ENCODE measurements at places on chromosomes 4 and X.

GRCh38 chr4:53905941-53906377 is 158.4 kb downstream of the CHIC2 start:
- DNase-seq, result peak; percentile 26

DNA sequence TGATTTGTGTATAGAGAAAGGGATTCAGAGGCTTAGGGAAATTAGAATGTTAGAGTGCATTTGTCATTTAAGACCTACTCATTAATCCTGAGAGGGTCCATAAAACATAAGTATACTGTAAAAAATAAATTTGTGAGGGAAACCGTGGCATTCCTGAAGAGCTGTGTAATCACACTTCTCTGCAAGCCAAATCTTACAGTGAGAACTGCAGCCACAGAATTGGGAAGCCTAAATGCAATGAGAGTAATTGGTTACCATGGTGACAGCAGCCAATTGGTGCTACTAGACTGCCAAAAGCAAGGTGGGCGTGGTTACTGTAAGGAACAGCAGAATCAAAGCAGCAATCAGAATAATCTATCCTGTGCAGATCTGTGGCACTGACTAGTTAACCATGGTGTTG is 345.2 kb upstream of the GRID2 start:
- DNase-seq, result no peak

- peak; percentile 38 for DNase-seq
Measured at GRCh38 chr4:123555233-123555806, 158.7 kb downstream of the SPRY1 start.

DNA sequence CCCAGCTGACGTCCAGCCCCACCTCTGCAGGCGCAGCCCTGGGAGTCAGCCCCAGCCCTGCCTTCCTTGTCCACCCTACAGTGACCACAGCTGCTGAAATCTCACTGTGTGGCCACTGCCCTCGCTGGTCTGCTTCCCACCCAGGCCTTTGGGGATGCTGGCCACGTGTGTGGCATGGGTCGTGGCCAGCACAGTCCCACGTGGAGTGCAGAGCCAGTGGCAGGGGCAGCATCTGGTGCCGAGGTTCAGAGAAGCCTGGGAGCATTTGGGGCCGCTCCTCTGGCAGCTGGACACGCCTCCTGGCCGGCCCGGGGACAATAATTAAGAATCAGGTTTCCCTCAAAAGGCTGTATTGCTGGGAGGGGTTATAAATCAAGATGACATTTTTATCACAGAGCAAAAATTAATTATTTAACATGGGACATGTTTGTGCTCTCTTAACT is 92.1 kb downstream of the HMX1 start:
- no peak for DNase-seq

- DNase-seq, result no peak
Measured at GRCh38 chr4:82802911-82803310, 4.3 kb upstream of the SCD5 start.

DNA sequence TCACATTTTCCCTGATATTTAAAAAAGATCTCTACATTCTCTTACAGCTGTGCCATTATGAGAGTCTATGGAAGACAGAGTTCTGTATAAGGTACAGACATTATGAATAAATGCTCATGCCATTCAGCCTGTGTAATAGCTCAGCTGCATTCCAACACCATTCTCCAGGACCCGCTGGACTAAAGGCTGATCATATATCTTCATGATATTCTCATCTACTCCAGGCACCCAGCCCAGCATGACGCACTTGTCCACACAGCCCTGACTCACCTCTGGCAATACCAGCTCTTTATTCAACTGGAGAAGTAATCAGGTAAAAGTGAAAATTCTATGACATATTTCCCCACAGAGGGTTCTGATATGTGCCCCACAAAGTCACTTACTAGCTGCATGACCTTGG is 437.5 kb upstream of the FGF16 start:
- DNase-seq, result no peak

GRCh38 chr4:29549342-29549741 is 1170.8 kb upstream of the PCDH7 start:
- no peak for DNase-seq

- no peak for DNase-seq
Measured at GRCh38 chr4:99947190-99947578, 766 bp upstream of the DNAJB14 start.

DNA sequence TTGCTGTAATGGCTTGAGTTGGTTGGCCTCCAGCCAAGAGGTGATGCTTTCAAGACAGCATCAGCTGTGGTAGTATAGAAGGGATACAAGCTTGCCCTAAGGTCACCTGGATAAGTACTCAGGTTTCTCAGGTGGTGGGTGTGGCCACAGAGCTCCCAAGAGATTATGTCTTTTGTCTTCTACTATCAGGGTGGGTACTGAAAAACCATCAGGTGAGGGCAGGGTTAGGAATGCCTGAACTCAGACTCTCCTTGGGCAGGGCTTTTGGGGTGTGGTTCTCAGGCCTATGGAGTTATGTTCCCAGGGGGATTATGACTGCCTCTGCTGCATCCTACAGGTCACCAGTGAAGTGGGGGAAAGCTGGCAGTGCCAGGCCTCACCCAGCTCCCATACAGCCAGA is 654.6 kb upstream of the GALNT7 start:
- DNase-seq, result no peak

DNA sequence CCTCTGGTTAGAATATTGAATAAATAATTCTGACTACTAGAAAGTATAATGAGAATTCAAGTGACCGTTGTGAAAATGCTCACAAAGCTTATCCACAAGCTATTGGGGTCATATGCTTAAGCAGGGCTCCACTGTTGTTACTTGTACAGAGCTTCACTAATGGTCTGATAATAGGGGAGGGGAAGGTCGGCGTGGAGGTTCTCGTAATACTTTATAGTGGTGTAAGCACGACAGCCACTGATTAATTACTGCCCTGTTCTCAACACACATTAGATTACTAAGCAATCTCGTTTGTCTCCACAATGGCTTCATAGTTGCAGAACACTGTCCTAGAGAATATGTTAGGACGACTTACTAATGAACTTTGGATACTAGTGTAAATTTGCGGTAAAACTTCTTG is 11.6 kb downstream of the UNC5C start:
- no peak for DNase-seq

DNA sequence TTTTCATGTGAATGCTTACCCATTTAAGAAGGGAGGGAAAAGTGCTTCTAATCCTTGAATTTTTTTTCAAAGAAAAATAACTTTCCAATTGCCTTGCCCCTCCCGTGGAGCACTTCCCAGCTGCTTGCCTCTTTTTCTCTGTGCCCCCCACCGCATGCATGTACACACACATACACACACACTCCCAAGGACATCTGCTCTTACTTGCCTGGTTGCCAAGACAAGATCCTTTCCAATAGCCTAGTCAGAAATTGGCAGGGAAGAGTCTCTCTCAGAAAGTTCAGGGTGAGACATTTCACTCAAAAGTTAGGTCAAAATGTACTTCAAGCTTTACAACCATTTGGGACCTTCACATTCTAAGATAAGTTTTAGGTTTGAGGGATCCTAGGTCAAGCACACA is 10.9 kb downstream of the HHIP start:
- DNase-seq, result no peak

GRCh38 chr4:10417740-10418139 is 39.5 kb downstream of the ZNF518B start:
- no peak for DNase-seq

- DNase-seq, result peak; percentile 77
Measured at GRCh38 chrX:24479924-24480323, 14.8 kb downstream of the PDK3 start.

DNA sequence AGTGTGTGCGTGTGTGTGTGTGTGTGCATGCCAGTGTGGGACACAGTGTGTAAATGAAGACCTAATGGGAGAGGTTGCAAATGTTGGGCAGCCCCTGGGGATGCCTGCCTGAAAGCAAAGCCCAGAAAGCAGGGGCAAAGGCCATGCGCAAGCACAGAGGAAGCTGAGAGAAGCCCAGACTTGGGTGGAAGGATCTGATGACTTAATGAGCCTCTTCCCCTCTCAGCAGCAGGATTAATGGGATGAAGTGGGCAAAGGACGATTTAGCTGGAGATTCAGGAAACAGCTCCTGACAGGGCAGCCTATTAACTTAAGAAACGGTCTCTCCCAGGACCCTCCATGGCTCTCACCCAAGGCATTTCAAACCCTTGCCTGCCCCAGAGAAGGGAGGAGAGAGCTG is 107.3 kb downstream of the EFNB1 start:
- no peak for DNase-seq

GRCh38 chr4:155982736-155983385 is 29.2 kb upstream of the CTSO start:
- no peak for DNase-seq

GRCh38 chr4:113884655-113885054 is 94.8 kb downstream of the ARSJ start:
- DNase-seq, result no peak

GRCh38 chr4:5398056-5398455 is 310.3 kb downstream of the EVC2 start:
- DNase-seq, result no peak

- no peak for DNase-seq
Measured at GRCh38 chrX:131704136-131704695, 160.3 kb downstream of the OR13H1 start.

GRCh38 chr4:184408021-184408683 is 66.2 kb downstream of the IRF2 start:
- DNase-seq, result no peak

DNA sequence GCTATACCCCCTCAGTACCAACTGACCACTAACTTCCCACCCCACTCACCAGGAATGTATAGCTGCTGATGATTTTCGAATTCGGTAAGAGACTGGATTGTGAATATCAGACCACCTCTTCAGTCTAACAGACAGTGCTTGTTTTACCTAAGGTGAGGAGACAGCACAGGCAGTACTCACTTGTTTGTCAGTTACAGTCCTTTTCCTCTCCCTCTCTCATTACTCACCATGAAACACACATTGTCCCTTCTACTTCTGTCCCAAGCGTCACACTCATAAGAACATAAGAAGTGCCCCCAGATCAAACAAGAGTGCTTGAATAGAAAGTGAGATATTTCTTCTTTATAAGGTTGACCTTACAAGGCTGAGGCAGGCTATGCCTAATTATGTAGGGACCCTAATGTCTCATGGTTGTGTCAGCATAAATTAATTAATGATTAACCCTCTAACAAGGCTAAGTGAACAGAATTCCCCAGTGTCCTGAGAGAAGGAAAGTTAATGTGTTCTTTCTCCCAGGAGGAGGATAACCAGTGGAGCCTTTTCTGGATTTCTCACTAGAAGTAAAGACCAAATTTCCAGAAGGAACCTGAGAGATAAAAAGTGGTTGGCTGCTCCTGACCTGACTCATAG is 32.2 kb downstream of the ZCCHC12 start:
- no peak for DNase-seq

- no peak for DNase-seq
Measured at GRCh38 chr4:141587897-141588296, 48.5 kb upstream of the IL15 start.

GRCh38 chr4:10092481-10093270 is 23.9 kb downstream of the WDR1 start:
- DNase-seq, result no peak

GRCh38 chr4:73533515-73534422 is 52.2 kb downstream of the AFM start:
- DNase-seq, result no peak

DNA sequence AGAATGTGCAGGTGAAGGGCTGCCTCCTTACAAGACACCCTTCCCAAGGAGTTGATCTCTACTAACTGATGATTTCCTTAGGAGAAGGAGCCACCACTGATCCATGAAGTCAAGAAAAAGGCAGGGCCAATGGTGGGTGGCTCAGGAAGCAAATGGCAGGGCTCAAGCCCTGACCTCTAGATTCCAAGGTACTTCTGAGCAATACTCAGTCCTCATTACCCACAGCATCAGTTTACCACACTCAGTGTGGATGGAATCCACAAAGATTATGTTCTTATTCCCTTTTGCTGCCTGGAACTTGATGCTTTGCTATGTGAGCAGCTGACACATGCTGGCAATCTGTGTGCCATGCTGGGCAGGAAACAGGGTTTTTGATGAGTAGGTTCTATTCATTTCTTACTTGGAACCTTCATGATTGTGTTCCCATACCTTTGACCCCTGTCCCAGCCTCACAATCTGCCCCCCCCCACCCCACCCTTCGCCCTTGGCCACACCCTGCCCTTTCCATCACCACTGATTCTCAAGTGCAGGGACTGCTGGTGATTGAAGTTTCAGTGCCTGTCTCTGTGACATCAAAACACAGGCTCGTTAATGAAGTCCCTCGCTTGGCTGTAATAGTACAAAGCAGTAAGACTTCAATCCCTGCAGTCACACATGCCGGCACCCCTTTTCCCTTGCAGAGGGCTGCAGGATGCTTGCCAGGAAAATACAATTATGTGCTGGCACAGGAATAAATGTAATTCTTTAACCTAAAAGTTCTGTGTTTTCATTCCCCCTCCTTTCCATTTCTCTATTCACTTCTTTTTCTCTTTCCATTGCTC is 135.6 kb upstream of the GPC4 start:
- DNase-seq, result no peak

- no peak for DNase-seq
Measured at GRCh38 chr4:140052050-140052449, 101.9 kb downstream of the MAML3 start.

DNA sequence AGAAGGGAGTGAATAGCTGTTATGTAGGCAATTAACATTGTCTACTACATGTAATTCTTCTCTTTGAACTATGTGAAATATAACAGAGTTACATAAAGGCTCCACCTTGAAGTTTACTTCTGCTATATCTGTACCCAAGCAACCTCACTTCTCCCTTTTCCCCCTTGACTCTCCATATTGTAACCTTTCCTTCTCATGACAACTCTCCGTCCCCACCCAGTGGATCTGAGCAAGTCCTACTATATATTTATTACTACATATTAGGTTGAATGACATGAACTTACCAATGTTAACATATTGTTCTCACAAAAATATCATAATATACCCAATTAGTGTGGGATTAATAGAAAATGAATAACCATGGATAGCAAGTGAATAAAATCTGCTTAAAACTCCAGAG is 93.2 kb upstream of the ATP8A1 start:
- peak; percentile 8 for DNase-seq

DNA sequence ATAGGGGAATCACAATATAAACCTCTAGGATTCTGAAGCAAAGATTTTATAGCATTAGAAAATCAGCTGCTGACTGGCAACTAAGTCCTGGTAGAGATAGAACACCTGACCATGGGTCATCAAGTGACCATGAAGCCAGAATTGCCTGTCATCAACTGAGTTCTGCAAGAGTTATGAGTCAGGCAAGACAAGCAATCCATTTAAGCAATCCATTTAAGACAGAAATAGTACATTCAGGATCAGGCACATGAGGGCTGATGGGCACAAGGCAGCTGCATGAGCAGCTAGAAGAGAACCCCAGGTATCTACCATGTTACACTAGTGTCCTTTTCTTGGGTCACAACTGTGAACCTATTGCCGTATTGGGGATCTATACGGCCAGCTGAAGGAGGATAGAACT is 98.9 kb downstream of the SPRY1 start:
- DNase-seq, result no peak
